ENCODE measurements at places on chromosomes 5 and 9.

- no peak for DNase-seq
Measured at GRCh38 chr5:61916621-61917620, 389.1 kb upstream of the KIF2A start.

- DNase-seq = no peak
Measured at GRCh38 chr9:104280178-104280560, 186.1 kb downstream of the SMC2 start.

- no peak for DNase-seq
Measured at GRCh38 chr9:115237385-115237998, 119.5 kb upstream of the TNC start.

DNA sequence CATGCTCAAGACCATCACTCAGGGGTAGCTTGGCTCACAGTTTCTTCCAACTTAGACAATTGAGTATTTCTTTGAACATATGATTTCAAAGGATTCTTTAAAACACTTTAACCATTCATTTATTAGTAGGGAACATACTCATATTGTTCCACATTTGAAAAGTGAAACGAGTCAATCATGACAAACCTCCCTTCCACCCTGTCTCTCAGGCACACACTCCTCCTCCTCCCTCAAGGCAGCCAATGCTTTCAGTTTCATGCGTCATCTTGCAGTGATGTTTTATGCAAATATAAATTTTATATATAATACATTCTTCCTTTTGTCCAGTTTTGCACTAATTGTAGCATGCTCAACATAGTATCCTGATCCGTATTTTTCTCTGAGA, 126.0 kb upstream of the BOD1 start:
- no peak for DNase-seq

GRCh38 chr5:109327570-109327969, 82.2 kb downstream of the PJA2 start:
- no peak for DNase-seq

- no peak for DNase-seq
Measured at GRCh38 chr5:180313677-180314505, 22.0 kb upstream of the MAPK9 start.

DNA sequence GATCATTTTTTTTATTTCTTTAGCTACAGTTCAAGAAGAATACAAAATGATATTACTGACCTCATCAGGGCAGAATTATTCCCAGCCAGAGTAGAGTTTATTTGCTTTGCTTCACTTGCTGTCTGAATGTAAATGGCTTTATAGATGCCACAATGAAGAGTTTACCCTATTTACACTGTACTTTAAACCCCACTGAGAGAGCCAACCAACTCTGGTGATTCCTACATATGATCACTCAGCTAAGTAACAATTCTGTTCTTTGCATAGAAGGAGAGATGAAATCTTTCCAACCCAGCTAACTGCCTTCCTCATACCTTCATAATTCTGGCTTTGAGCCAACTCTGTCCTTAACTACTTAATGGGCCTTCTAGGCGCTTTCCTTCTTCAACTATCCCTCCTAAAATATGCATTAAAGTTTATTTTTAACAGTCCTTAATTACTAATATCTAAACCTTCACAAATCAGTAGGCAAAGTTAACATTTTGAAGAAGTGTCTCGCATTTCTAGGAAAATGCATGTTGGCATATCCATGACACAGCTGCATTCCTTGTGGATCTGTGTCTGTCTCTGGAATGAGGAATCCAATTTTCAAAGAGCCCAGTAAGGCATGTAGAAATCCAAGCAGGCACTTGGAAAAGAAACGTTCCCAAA, 284.8 kb upstream of the GRAMD2B start:
- no peak for DNase-seq

DNA sequence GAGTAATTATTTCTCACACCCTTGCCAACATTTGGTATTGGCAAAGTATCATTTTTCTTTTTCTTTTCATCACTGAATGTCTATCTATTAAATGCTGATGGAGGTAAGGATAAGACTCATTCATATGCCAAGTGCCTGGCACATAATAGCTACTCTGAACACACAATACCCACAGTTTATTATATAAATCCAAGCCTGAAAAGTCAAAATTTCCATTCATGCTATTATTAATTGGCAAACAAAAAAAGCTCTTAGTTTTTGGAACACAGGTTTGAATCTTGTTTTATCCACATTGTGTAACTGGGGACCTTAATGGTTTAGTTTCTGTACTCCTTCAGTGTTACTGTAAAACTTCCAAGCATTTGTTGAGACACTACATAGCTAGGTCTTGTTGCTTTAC, 6.4 kb upstream of the ATOX1 start:
- no peak for DNase-seq

DNA sequence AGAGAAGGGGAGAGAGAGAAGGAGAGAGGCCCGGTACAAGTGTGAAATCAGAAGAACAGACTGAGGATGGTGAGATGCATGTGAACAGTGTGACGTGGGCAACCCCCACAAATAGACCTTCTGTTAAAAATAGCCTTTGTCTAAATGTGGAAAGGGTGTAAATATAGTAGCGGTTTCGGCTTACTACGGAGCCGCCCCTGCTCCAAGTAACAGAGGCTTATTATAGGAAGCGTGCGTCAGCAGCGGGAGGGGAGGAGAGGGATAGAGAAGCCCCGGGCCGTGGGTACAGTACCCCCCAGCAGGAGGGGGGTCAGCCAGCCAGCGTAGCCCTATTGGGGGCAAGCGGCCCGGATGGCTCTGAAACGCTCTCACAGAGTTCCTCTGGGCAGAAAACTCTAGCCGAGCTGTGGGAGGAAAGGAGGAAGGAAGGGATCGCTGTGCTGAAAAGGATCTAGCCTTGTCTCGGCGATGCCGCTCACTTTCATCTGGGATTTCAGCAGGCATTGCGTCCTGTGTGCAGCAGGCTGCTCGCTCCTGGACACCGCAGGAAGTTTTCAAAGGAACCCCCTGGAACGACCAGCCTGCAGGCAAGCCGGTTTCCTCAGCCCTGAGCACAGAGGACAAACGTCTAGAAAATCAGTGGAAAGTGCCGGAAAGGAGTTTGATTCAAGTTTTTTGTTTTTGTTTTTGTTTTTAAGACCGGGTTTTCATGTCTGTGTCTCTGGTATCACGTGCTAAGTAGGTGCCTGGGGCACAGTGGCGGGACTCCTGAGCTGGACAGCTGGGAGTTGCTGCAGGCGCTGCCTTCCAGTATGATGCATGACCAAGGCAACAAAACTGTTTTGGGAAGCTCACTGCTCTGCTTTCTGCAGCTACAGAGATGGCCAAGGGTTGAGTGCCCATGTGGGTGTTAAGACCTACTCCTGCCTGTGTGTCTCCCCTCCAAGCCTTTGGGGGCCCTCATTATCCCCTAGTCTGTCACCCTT, 146.6 kb downstream of the SEC61B start:
- no peak for DNase-seq

DNA sequence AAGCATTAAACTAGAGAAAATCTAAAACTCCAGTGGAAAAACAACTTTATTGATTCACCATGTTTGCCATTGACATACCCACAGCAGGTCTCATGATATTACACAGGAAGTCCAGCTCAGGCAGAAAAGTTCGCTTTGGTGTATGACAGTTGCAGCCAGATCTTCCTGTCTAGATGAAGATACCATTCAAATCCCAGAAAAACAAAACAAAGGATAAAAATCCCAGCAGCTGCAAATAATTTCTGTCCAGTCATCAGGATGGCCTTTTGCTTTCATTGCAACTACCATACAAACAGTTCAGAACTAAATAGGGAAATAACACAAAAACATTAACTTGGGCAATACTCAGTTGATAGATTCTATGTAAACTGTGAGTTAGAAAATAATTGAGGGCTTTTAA, 136.0 kb upstream of the NREP start:
- no peak for DNase-seq

DNA sequence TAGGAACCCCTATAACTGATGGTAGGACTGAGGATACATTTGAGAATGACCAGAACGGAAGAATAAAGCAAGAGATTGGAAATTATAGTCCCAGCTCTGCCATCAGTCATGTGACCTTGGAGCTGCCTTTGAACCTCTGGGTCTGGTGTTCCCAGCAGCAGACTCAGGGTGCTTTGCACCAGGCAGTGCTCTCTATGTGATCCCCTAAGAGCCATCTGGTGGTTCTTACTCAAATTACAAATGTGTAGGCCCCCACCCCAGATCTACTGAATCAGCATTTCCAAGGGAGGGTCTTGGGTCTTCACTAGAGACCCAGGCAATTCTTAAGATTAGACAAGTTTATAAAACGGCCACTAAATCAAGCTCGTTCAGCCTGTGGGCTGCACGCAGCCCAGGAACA, 40.2 kb upstream of the PRDM12 start:
- no peak for DNase-seq

DNA sequence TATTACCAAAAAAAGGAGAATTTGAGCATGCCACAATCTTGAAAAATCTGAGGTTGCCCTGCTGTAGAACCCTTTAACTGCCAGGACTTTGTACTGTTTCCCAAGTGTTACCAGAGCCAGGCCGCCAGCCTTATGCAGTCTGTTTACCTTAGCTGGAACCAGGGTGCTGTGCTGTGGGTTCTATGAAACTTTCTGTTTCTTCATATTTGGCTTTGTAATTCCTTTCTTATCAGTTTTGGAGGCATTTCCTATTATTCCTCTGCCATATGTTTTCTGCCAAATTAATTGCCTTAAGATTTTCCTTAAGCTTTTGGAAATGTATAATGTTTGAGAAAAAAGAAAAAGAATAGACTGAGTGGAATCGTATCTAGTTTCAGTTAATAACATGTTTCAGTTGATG, 2.1 kb downstream of the S1PR3 start:
- no peak for DNase-seq

Data from stimulated activated CD4-positive, alpha-beta T cell treated with anti-CD3 and anti-CD28 coated beads, TNF-alpha, amount 100 ng/mL, for 1 hour (primary cell).